ENCODE measurements at places on chromosomes 7 and 10.

GRCh38 chr7:20241911-20242261, 24.7 kb upstream of the MACC1 start:
- DNase-seq, result no peak

DNA sequence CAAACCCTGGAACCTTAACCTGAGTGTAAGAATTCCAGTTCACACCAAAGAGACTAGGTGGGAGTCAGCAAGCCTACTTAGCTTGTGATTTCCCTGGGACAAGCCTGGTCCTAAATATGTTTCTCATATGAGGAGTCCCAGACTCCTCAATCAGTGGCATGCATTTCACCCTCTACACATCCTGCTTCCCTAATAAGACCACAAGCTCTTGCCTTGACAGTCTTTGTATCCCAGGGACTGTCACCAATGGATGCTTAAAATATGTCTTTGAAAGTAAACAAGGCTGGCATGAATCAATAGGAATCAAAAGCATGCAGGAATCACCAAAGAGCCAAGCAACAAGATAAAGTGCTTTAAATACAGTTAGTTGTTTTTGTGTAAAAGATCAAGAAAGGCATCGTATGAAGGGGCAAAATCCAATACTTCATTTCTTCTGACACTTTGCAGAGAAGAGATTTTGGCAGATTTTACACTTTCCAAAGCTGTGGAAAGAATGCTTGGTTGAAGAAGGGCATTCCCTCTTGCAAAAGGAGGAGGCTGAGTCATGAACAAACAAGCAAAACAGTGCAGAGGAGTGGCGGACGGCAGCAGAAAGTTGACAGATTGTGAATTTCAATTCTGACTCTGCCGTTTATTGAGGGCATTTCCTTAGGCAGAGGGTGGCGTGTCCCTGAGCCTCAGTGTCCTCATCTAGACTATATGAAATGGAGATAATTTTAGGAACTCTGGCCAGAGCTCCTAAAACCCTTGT, 8.5 kb upstream of the NFE2L3 start:
- DNase-seq, result no peak

DNA sequence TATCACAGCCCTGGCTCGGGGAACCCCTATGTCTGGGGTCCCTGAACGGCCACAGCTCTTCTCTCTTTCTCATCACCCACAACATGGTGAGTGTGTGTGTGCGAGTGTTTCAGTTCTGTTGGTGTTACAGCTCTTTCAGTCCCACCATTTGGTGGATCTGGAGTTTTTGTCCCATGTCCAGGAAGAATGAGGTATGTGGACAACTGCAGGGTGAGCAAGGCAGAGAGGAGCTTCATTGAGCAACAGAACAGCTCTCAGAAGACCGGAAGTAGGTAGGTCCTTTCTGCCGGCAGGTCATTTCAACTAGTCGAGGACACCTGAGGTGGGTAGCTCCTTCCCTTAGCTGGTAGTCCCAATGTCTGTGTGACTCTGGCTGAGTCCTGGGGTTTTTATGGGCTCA, 9.5 kb downstream of the PAX4 start:
- DNase-seq, result no peak

DNA sequence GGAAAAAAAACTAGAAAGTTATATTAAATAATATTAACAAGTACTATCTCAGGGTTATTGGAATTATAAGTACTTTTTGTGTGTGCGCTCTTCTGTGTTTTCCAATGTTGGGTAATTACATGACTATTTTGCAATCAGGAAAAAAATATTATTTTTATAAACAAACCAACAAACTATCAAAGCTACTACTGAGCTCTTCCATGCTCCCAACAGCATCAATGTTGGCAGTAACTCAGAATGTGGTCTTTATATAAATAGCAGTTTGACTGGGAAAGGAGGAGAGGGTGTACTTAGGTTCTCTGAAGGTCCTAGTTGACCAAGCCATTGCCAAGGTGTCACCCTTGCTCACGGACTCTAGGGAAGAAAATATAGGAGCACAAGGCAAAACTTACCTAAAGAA, 15.0 kb downstream of the MTERF1 start:
- no peak for DNase-seq

- DNase-seq, result no peak
Observed at GRCh38 chr7:46215987-46216567, 295.0 kb upstream of the IGFBP3 start.

- no peak for DNase-seq
Observed at GRCh38 chr7:137342265-137342664, 1.3 kb downstream of the PTN start.

DNA sequence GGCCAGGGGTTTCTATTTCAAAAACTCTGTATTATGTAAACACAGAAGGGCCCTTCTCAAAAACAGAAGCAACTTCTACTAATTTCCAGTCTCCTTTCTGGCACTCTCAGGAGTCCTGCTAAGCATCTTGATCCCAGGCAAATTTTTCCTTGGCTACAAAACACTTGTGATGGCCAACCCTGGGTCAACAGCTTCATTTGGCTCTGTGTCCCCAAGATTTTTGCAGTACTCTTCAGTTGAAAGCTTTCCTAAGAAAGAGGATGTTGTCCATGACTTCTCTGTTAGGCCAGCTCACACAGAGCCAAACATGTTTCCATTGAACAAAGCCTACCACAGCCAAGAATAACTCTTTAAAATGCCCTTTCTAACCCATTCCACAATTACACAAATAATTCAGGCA, 99.0 kb upstream of the EGR2 start:
- no peak for DNase-seq

DNA sequence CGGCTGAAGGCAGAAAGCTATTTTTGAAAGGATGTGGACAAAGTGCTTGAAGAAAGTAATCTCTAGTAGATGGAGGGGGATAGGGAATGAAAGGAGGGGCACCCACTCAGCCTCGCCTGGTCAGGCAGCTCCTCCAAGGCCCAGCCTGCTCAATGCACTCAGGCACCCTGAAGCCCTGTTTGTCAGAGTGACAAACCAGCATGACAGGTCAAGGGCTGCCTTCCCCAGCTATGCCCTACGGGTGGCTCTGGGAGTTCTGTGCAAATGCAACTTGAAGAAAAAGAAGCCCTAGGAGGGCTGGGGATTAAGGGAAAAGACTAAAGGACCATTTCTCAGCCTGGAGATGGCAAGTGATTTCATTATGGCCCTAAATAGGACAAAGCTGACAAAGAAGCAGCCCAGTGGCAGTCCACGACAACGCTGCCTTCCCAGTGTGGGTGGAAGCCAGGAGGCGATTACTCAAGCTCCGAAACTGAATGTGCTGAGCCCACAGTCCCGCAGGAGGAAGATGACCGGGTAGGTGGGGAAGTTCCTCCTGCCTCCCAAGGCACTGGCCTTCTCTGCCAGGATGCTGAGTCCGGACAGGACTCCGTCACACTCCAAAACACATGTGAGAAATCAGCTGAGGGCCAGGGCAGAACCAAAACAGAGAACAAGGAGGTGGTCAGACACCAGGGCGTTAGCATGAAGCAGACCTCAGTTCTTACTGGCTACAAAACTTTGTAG, 16.3 kb downstream of the LIPA start:
- no peak for DNase-seq

GRCh38 chr7:138590154-138590553, 111.0 kb downstream of the SVOPL start:
- DNase-seq, result no peak

DNA sequence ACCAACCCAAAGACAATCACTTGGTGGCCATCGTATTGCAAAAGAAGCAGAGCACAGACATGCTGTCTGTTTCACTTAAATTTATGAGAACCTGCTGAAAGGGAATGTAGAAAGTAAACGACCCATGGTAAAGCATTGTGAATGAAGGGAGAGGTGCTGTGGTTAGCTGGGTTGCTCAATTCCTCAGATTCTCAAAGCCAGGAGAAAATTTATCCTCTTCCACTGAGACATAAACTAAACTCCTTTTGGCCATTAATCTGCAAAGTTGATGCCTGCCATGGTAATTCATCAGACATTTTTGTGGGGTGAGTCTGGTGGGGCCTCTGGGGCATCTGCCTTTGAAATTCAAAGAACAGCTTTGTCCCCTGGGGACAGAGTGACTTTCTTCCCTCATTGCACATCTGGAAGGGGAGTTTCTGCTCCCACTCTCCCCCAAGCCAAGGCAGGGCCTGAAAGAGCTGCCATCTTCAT, 951.0 kb downstream of the LRMDA start:
- DNase-seq, result no peak

DNA sequence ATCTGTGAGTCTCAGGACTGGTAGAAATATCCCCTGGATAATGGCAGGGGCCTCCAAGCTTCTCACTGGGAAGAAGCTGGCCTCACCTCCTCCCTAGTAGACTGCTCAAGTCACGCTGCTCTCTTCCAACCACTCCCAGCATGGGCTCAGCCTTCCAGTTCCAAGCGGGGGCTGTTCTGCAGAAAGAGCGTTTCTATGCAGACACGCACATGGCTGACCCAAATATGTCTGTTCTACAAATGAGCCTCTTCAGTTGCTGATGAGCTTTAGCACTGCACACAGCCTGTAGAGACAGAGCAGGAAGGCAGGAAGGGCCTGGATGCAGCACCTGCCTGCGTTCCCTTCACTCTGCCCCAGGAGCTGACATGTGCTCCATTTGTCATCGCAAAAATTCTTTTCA, 523.9 kb upstream of the MGMT start:
- no peak for DNase-seq

GRCh38 chr10:92430103-92430502, 139.1 kb downstream of the MARCHF5 start:
- no peak for DNase-seq

DNA sequence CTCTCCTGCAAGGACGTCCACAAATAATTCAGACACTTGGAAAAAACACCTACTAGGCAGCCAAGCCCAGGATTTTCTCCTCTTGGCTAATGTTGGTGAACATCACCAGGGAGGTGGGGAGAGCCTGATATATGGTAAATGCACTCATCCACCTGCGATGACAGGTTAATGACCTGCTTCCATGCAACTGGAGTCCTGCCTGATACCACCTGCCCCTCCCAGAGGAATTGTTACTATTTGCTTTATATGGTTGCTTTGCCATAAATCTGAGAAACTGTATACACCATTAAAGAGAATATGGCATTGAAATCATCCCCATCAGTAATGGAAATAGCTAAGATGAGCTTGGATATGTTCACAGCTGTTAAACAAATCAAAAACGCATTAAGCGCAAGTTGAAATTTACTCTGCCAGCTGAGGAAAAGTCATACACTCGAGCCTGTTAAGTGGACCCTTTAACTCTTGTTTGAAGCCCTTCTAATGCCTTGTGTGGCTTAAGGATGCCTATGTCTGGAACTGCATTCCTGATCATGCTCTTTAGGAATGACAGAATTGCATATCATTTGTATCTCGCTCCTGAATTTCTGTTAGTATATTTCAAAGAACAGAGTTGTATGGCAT, 208.3 kb downstream of the PRPF18 start:
- DNase-seq, result no peak

- DNase-seq, result no peak
Observed at GRCh38 chr10:26479766-26480492, 41.8 kb downstream of the APBB1IP start.

- DNase-seq, result no peak
Observed at GRCh38 chr7:102169651-102170392, 116.8 kb upstream of the SH2B2 start.

- DNase-seq, result peak; percentile 17
Observed at GRCh38 chr7:77330169-77330882, 85.8 kb downstream of the GSAP start.

GRCh38 chr10:126838316-126838715, 66.9 kb upstream of the DOCK1 start:
- peak; percentile 44 for DNase-seq

GRCh38 chr10:102352066-102352715, 43.3 kb upstream of the NFKB2 start:
- peak; percentile 20 for DNase-seq

GRCh38 chr7:38223306-38223705, 45.3 kb downstream of the STARD3NL start:
- DNase-seq, result no peak

DNA sequence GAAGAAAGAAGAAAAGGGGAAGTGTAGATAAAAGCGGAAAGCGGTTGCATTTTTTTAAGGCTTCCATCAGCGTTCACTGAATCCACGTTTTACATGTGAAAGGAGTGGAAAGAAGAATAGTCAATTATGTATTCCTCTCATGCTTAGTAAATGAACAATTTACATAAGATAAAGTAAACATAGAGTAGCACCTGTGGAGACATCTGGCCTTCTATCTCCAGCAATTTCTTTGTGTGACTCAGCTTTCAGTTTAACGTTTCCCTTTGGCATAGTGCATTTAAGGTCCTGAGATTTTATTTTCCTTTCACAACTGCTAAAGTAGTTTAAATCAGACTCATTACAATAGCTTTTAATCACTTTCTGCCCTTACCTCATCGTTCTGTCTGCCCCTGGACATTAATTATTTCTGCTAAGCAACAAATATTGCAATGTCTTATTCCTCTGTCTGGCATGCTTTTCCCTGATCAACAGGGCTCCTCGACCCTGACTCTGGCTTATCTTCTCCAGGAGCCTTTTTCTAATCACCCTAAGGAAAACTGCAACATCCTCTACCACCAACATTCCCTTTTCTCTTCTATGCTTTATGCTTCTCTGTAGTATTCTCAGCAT, 383.5 kb upstream of the VWC2 start:
- DNase-seq, result no peak

DNA sequence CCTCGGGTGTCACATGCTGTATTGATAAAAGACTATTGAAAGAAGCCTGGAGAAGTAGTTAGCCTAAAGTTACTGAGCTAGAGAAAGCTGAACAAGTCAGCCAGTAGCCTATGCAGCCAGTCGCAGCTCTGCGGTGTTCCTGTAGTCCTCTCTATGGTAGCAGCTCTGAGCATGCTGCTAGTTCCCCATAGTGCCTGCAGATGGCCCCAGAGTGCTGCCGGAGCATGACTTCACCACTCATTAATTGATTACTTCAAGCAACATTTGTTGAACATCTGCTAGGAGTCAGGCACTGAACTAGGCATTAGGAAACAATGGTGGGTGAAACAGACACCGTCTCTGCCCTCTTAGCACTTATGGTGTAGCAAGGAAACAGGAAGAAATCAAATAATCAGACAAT, 422.7 kb downstream of the SORCS3 start:
- peak; percentile 7 for DNase-seq

DNA sequence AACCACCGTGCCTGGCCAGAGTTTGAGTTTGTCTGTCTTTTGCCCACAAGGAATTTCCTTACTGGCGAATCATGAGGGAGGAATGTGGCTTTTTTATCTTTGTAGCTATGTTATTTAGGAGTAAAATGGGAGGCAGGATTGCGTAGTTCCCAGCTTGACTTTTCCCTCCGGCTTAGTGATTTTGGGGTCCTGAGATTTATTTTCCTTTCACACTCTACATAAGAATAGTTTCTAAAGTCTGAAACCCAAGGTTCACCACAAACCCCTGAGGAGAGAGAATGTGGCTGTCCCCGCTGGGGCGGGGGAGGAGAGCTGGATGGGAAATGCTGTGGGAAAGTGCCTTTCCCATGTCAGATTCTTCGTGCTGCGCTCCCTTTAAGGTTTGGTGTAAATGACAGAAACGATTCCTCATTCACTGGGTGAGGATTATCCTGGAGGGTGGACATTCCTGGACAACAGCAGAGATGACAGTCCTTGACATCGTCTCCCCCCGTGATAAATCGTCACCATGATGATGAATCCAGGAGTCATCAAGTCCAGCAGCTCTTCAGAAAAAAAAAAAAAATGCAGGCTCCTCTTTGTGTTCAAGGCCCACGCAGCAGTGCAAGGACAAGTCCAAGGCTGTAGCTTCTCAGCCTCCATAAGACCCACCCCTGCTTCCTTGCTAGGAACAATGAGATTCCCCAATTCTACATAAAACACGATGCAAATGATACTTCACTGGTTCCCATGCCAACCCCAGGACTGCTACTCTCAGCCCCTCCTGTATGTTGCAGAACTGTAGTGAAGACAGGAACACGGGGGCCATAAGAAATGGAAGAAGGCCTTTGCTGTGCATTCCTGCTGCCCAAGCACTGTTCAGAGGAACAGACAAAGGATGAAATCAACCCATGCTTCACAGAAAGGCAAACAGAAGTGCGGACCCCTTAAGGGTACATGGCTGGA, 233.1 kb downstream of the CCDC3 start:
- no peak for DNase-seq

All from NCI-H1930 (cell line).